ENCODE measurements at places on chromosomes 12 and 14.

DNA sequence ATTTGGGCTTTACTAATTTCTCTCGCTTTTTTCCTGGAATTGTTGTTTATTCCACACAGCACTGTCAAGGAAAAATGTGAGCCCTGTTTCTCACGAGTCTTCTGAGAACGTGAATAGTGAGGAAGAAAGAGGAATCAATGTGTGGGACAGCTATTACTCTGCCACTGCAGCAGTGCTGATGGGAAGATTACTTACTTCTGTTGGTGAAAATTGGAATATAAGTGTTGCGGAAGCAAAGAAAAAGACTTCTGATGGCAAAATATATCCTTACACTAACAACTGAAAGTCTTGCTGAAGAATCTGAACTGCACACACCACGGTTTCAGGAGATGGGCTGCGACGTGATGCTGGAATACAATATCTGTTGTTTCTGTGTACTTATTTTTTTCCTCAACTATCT is 884.2 kb downstream of the AACS start:
- no peak for DNase-seq

DNA sequence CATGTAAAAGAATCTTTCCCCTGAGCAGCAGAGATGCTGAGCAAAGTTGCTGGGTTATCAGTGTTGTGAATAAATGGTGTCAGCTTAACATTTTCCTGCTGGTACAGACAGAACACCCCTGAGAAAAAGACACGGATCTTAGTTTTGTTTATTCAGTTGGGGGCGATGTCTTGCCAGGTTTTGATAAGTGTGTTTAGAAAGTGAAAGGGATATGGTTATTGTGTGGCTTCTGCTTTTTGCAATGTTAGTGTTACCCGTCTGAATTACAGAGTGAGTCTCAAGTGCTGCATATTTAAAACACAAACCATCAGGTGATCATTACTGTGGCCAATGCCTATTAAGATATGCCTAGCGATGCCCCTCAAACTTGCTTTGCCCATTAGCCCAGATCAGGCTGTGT is 864.6 kb upstream of the SEL1L start:
- no peak for DNase-seq

DNA sequence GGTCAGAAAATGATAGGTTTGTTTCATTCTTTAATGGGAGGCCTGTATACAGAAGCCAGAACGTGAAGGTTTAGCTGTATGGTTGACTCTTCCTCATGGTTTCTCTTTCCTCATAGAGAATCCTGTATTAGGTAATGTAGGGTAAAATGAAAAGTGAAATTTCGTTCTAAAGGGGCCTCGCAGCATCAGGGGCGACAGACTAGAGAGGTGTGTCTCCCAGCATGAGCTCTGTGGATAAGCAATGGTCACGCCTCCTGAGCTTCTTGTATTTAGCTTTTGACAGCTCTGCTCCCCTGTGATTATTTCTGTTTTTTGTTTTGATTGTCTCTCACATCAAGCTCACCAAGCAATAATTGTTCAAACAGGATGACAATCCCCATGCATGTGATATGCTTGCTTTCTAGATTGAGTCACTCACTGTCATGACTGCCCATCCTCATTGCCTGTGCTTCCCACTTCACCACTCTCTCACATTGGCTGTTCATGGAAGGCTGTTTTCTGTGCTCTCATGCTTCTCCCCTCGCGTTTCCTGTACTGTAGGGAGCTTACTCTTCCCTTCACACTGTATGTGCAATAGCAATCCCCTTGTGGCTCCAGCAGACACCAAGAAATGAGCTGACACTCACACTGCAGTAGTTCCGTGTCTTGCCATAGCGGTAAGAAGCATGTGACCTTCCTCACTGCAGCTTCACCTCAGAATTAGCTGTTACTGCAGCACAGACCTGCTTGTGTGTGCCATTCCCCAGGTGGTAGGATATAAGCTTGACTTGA is 44.0 kb downstream of the RAD52 start:
- no peak for DNase-seq

GRCh38 chr14:45332360-45332988 is 79.5 kb upstream of the MIS18BP1 start:
- no peak for DNase-seq

GRCh38 chr14:80653956-80654355 is 287.6 kb downstream of the CEP128 start:
- DNase-seq: no peak

GRCh38 chr14:64695071-64695470 is 9.2 kb upstream of the PLEKHG3 start:
- no peak for DNase-seq
